ENCODE measurements at places on chromosomes 12 and 14.

GRCh38 chr14:102479777-102480176, 29.8 kb downstream of the ANKRD9 start:
- peak; percentile 30 for DNase-seq

- no peak for DNase-seq
Observed at GRCh38 chr12:20420557-20420956, 52.2 kb downstream of the PDE3A start.

DNA sequence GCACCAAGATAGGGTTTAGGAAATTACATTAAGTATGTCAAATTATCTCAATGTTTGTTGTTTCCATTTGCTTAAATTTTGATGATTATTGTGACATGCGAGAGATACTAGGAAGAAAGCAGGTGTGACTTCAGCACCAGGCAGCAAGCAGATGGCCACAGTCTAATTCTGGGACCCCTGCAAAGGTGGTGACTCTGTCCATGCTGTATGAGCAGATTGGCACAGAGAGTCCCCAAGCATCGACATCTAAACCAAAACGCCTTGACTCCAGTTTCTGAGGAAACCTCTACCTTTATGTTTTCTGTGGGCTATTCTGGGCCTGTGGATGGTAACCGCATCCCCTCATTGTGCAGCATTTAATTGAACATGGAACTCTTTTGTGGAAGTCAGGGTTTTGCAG, 670.1 kb upstream of the TMEM132C start:
- no peak for DNase-seq

DNA sequence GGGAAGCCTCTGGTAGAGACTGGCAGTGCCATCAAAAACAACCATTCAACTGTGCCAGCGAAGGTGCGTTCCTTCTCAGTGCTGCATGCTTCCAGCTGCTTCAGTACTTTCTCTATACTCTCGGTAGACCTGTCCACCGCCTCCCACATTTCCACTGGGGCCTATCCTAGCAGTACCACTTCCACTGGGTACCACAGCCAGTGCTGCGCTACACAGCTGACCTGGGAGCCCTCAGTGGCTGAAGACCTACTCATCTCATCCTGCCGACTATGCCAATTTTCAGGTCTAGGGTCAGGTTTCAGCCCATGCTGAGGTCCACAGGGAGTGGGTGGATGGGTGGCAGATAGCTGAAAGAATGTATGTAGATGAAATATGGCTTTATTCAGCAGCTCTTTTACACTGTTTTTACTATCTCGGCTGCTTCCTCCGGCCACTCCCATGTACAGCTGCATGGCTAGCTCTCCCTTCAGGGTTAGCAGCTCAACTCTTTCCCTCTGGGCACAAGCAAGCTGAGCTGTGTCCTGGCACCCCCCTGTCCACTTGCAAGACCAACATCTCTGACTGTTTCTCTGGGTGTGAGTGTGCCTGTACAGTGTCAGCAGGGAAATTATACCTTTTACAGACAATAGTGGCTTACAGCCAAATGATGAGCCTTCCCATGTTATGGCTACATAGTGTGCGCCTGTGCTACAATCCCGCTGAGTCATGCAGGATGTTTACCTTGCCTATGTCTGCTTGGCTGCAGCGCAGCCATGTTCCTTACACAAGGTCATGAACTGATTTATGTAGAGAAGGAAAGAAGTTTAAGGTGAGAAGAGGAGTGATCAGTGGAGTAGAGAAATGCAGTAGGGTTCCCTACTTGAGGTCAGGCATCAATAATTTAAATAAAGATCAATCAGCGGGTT, 125.7 kb upstream of the DDHD1 start:
- DNase-seq, result no peak

DNA sequence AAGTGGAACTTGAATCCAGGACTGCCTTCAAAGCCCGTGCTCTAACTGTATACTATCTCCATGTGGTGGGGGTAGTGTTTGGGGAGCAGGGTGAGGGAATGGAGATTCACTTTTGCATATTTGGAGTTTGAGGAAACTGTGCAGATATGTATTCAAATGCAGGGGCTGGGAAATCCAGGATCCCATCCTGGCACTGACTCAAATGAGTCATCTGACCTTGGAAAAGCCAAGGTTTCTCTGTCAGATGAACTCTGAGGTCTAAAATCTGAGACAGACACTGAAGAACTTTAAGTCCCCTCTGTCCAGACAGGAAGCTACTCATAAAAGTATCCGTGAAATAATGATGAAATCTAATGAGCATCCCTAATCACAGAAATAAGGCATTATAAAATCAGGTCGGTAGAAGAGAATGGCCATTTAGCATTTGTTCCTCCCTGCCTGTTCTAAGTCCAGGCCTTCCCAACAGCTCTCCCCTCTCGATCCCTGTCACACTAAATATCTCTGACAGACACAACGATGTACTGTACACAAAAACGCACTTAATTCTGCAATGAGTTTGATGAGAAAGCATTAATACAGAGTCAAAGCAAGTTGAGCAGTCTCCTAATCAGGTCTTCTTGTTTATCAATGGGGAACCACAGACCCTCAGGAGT, 14.4 kb downstream of the NIN start:
- no peak for DNase-seq

DNA sequence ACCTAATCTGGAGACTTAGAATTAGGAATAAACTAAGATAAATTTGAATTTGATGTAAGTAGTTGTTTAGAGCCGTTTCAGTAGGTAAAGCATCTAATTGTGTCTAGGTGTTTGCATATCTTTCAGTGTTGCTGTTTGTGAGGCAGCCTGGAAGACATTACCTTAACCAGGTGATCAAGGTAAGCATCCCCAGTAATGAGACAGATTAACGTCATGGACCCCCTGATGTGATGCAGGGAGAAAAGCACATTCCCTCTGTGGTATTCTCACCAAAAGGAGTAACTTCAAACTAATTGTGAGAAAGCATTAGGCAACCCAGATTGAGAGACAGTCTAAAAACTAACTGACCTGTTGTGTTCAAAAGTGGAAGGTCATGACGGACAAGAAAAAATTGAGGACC, 251.6 kb downstream of the NUAK1 start:
- no peak for DNase-seq

DNA sequence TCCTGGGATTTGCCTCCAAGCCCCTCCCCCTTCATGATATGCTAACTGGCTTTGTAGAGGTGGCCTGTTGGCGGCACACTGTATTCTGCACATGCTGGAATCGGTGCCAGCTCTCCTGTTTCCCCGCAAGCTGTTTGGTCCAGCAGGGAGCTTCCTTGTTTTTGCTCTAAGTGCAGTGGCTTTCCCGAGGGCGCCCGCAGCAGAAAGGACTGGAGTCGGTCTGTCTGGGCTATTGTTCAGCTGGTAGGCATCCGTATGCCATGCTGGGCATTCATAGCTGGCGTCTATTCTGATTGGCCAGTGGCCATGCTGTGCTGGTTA, 88.9 kb upstream of the MED13L start:
- DNase-seq, result peak; percentile 58

Data from NCI-H774 (cell line).